Left ventricle myocardium inferior (tissue), 1 donor: ENCODE measurements at places on chromosomes 4 and X. TPM values are rescaled to one million over a fixed set of nuclear protein-coding genes. Genes with fewer than 3 reads are reported as not detected.

The USP46 gene
- 76.4 TPM for total RNA-seq

The RAB9A gene
- total RNA-seq, result 22.2 TPM

The ARMCX4 gene
- 5.3 TPM for total RNA-seq

The TRAM1L1 gene
- total RNA-seq, result 0.82 TPM

The VEGFD gene
- 8.3 TPM for total RNA-seq

DNA sequence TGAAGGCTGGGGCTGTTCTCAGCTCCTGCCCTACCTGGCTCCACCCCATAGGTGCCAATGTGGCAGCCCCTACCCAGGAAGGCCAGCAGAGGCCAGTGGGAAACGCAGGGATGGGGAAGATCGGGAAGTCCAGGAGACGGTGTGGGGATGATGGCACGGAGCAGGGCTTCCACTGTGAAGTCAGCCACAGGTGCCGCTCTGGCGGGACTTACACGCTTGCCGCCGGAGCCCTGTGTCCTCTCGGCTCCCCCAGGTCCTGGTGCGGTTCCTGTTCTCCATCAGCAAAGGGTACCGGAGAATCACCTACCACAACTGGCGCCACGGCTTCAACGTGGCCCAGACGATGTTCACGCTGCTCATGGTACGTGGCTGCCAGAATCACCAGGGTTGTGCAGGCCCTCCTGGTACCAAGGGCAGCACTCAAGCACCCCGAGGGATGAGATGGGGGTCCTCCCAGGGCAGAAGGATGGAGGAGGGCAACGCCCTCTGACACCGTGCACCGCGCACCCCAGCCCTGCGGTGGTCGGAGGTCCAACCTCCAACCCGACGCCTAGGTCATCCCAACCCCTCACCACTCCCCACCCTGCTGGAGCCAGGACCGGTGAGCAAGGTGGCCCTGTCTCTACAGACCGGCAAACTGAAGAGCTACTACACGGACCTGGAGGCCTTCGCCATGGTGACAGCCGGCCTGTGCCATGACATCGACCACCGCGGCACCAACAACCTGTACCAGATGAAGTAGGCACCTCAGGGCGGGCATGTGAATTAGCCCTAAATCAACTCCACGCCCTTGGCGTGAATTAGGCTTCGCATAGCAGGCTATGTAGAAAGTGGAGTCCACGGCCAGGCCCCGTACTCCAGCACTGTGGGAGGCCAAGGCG, 12.0 kb downstream of the ATP5ME start:
- H3K27ac ChIP-seq, result no peak overlapping the region
- DNase-seq, result no peak
- H3K4me3 ChIP-seq, result no peak overlapping the region
- H3K27me3 ChIP-seq, result peaks cover 21% of the 10 kb centered on the region

- no peaks in the 10 kb centered on the region for H3K36me3 ChIP-seq
- no peaks in the 10 kb centered on the region for H3K4me1 ChIP-seq
- no peaks in the 10 kb centered on the region for H3K27me3 ChIP-seq
- DNase-seq, result no peak
- H3K27ac ChIP-seq, result no peak overlapping the region
These were observed 24.4 kb upstream of the FAM47B start for GRCh38 chrX:34918091-34918736.

DNA sequence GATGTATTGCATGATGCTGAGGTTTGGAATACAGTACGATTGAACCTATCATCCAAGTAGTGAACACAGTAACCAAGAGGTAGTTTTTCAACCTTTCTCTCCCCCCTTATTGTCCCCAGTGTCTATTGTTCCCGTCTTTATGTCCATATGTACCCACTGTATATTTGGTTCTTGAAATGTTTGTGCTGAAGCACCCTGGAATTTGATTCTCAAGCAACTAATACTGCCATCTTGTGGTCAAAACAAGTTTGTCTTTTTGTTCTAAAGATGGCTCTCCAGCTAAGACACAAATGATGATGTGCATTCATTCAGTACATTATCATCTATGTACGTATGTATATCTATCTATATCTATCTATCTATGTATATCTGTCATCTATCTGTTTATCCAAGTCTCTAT, 33.5 kb upstream of the DCX start:
- no peak overlapping the region for H3K27ac ChIP-seq
- no peaks in the 10 kb centered on the region for H3K36me3 ChIP-seq
- no peak for DNase-seq
- H3K27me3 ChIP-seq, result no peaks in the 10 kb centered on the region
- no peaks in the 10 kb centered on the region for H3K4me1 ChIP-seq

- H3K27ac ChIP-seq, result no peak overlapping the region
- H3K4me3 ChIP-seq, result no peak overlapping the region
- peaks cover 9% of the 10 kb centered on the region for H3K27me3 ChIP-seq
- DNase-seq, result no peak
- peaks cover 5% of the 10 kb centered on the region for H3K4me1 ChIP-seq
- no peaks in the 10 kb centered on the region for H3K36me3 ChIP-seq
These were observed 34.4 kb upstream of the ZFP42 start for GRCh38 chr4:187961171-187961570.

GRCh38 chr4:3148926-3149325, 74.4 kb downstream of the HTT start:
- DNase-seq, result no peak
- H3K27me3 ChIP-seq, result no peaks in the 10 kb centered on the region
- H3K4me3 ChIP-seq, result no peak overlapping the region
- peaks cover 86% of the 10 kb centered on the region for H3K36me3 ChIP-seq

DNA sequence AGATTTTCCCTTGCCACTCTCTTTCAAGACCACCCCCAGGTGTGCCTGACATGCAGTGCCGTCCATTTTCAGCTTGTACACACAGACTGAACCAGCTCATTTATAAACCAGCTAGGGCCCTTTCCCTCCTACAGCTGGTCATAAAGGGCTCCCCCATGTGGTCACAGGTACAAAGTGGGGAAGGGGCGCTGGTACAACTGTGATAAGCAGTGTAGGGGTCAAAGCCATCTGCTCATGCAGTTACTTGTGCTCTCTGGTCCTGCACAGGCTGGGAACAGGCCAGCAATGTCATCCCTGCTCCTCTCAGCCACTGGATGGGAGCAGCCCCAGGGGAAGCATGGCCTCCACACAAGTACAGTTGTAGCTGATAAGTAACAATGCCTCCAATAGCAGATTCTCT, 20.6 kb downstream of the GABRQ start:
- H3K4me1 ChIP-seq, result no peaks in the 10 kb centered on the region
- no peak overlapping the region for H3K27ac ChIP-seq
- no peak overlapping the region for H3K4me3 ChIP-seq
- H3K36me3 ChIP-seq, result no peaks in the 10 kb centered on the region
- no peak for DNase-seq

GRCh38 chr4:73080789-73081188, 11.3 kb upstream of the COX18 start:
- peaks cover 86% of the 10 kb centered on the region for H3K36me3 ChIP-seq
- no peaks in the 10 kb centered on the region for H3K27me3 ChIP-seq
- no peak overlapping the region for H3K4me3 ChIP-seq
- peaks cover 12% of the 10 kb centered on the region for H3K4me1 ChIP-seq

- no peaks in the 10 kb centered on the region for H3K27me3 ChIP-seq
- no peak for DNase-seq
- H3K4me3 ChIP-seq, result no peak overlapping the region
- H3K4me1 ChIP-seq, result peaks cover 9% of the 10 kb centered on the region
These were observed 39.5 kb downstream of the TMEM165 start for GRCh38 chr4:55435141-55435841.

DNA sequence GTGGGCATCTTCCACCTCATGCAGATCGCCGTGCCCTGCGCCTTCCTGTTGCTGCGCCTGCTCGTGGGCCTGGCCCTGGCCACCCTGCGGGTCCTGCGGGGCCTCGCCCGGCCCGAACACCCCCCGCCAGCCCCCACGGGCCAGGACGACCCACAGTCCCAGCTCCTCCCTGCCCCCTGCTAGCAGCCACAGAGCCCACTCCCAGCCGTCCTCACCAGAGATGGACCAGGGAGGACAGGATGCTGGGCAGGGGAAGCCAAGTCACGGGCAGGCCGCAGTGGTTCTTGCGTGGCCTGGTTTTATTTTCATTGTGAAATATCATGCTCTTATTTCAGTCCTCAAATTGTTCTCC, 15.1 kb downstream of the DGKQ start:
- no peaks in the 10 kb centered on the region for H3K4me1 ChIP-seq
- peaks cover 54% of the 10 kb centered on the region for H3K36me3 ChIP-seq
- DNase-seq, result no peak
- no peaks in the 10 kb centered on the region for H3K27me3 ChIP-seq
- H3K4me3 ChIP-seq, result no peak overlapping the region

- H3K4me3 ChIP-seq, result no peak overlapping the region
- DNase-seq, result no peak
- no peaks in the 10 kb centered on the region for H3K4me1 ChIP-seq
- no peak overlapping the region for H3K27ac ChIP-seq
These were observed 434.3 kb upstream of the FAT1 start for GRCh38 chr4:187158003-187158402.

GRCh38 chr4:168451331-168451730, 29.0 kb downstream of the DDX60L start:
- H3K27ac ChIP-seq, result no peak overlapping the region
- no peak for DNase-seq
- H3K4me3 ChIP-seq, result no peak overlapping the region
- H3K36me3 ChIP-seq, result peaks cover 28% of the 10 kb centered on the region
- H3K27me3 ChIP-seq, result no peaks in the 10 kb centered on the region

GRCh38 chrX:8432396-8432795, 32.2 kb upstream of the VCX3B start:
- H3K4me1 ChIP-seq, result no peaks in the 10 kb centered on the region
- no peaks in the 10 kb centered on the region for H3K27me3 ChIP-seq
- no peak overlapping the region for H3K4me3 ChIP-seq

GRCh38 chrX:68932611-68933010, 103.8 kb downstream of the EFNB1 start:
- DNase-seq, result peak; percentile 18
- H3K4me1 ChIP-seq, result peaks cover 61% of the 10 kb centered on the region
- H3K36me3 ChIP-seq, result no peaks in the 10 kb centered on the region
- peak overlapping the region; percentile 81 for H3K27ac ChIP-seq

GRCh38 chr4:110365761-110366160, 110.2 kb upstream of the ENPEP start:
- no peaks in the 10 kb centered on the region for H3K27me3 ChIP-seq
- no peaks in the 10 kb centered on the region for H3K36me3 ChIP-seq
- H3K4me1 ChIP-seq, result no peaks in the 10 kb centered on the region
- peak overlapping the region; percentile 73 for H3K27ac ChIP-seq
- H3K4me3 ChIP-seq, result no peak overlapping the region
- DNase-seq, result no peak

DNA sequence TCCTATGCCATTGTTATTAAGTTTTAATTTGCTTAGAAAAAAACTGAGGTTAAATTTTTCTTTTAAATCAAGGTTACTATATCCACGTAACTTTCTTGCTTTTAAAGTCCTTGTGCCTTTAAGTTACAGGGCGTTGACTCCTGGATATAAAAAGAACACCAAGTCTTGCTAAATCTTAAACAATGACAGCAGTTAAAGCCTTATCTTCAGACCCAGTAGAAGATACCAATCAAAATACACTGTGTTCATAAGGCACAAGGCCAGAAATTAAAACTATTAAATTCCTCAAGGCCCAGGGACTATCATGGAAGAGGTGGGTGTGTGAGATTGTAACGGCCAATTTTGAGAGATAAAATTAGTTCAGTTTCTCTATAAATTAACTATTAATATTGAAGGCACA, 60.4 kb downstream of the PAGE2 start:
- H3K27ac ChIP-seq, result peak overlapping the region; percentile 52
- H3K4me1 ChIP-seq, result peaks cover 7% of the 10 kb centered on the region
- H3K27me3 ChIP-seq, result no peaks in the 10 kb centered on the region
- DNase-seq, result no peak

- no peak overlapping the region for H3K4me3 ChIP-seq
- no peaks in the 10 kb centered on the region for H3K27me3 ChIP-seq
- peak overlapping the region; percentile 50 for H3K27ac ChIP-seq
- no peak for DNase-seq
- no peaks in the 10 kb centered on the region for H3K36me3 ChIP-seq
- H3K4me1 ChIP-seq, result no peaks in the 10 kb centered on the region
These were observed 76.2 kb downstream of the PRRG1 start for GRCh38 chrX:37425370-37425769.

DNA sequence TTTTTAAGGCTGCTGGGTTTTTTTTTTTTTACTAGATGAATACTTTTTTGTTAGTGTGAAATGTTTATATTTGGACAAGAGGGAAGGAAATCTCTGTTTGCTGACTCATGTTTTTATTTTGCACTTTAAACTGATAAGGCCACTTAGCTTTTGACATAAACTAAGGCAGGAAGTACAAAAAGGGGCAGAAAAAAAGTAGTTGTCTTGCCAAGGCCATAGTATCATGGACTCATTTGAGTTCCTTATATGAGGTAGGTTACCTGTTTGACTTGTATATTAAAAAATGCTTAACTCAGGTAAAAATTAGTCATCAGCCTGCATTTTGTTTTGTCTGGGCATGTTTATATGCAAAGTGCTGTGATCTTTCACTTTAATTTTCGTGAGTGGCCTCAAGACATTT, 26.0 kb downstream of the SMAD1 start:
- peaks cover 60% of the 10 kb centered on the region for H3K4me1 ChIP-seq
- no peak for DNase-seq
- no peaks in the 10 kb centered on the region for H3K27me3 ChIP-seq
- peak overlapping the region; percentile 3 for H3K4me3 ChIP-seq
- H3K36me3 ChIP-seq, result peaks cover 6% of the 10 kb centered on the region

DNA sequence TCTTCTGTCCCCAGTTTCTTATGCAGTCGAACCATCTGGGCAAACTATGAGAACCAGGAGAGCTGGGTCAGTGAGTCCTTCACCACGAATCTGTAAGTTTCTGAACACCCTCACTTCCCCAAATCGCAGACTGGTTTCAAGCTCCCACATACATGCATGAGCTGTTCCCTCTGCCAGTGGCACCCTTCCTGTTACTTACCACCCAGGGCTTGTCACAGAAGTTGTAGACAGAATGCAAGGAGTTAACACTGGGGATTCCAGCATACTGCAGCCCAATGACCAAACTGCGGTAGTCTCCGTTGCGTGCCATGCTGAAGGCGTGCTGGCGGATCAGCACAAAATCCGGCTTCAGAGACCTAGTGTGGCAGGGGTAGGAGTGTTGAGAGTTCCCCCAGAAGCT, 14.6 kb downstream of the SYN1 start:
- H3K4me1 ChIP-seq, result no peaks in the 10 kb centered on the region
- H3K36me3 ChIP-seq, result no peaks in the 10 kb centered on the region
- H3K4me3 ChIP-seq, result no peak overlapping the region
- no peak overlapping the region for H3K27ac ChIP-seq
- DNase-seq, result no peak
